Fibroblast of lung (primary cell): ENCODE measurements at places on chromosomes 12 and 14. TPM values are rescaled to one million over a fixed set of nuclear protein-coding genes. Genes with fewer than 3 reads are reported as not detected.

- DNase-seq, result no peak
Measured at GRCh38 chr12:124777399-124778372, 86.0 kb downstream of the SCARB1 start.

- peak; percentile 40 for DNase-seq
Measured at GRCh38 chr14:63510538-63510937, 32.6 kb downstream of the PPP2R5E start.

- no peak for DNase-seq
Measured at GRCh38 chr12:116331876-116332275, 54.4 kb upstream of the MED13L start.

DNA sequence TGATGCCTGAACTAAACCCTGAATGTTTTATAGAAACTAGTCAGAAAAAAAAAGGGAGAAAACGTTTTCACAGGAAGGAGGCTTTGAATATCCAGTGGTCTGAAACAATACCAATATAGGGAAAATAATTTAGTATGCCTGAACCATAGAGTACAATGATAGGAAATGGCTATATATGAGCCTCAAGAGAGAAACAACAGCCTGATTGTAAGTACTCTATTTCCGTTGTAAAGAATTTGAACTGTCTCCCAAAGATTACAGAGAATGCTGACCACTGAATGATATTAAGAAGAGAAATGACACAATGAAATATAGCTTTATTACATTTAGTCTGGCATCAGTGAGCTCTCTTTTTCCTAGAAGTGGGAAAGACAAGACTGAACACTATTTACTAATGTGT is 5.5 kb upstream of the GABARAPL1 start:
- no peak for DNase-seq

OTOGL gene
- polyA plus RNA-seq, result 0.08 and 0.15 TPM in 2 replicates

GRCh38 chr12:92471551-92471950 is 231.2 kb upstream of the PLEKHG7 start:
- DNase-seq, result no peak

- DNase-seq, result no peak
Measured at GRCh38 chr12:115004470-115005146, 320.6 kb upstream of the TBX3 start.

RPL6 gene
- polyA plus RNA-seq, result 1,820 and 2,040 TPM in 2 replicates

DNA sequence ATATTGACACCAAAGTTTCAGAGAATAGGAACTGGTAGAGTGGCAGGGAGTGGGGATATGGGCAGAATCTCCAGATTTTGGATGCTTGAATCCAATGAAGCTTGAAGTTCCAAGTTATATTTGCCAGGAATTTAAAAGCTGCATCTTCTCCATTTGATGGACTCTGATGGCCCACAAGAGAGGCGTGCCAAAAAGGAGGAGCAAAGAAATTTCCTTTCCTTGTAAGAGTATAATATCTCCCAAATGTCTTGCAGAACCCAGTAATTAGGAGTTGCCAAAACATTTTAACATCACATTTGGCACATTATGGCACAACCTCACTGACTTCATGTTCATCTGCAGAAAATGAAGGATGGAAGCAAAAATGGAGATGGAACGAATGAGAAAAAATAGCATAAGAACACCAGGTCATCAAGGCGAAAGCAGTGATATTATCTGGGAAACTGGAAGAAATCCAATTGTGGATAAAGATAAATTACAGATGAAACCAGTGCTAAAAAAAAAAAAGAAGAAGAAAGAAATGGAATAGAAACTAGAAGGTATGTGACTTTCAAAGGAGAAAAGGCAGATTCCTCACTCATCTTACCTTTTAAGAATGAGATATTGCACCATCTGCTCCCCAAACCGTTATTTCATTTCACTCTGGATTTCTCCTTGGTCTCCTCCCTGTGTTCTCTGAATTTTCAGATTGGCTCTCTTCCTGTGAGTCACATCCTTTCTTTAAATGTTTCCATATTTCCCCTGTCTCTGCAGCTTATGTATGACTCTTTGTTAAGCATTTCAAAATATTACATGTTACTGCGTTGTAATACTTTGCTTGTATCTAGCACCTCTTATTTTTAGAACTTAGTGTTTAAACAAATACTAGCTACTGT is 13.5 kb upstream of the FLRT2 start:
- peak; percentile 77 for DNase-seq

DNA sequence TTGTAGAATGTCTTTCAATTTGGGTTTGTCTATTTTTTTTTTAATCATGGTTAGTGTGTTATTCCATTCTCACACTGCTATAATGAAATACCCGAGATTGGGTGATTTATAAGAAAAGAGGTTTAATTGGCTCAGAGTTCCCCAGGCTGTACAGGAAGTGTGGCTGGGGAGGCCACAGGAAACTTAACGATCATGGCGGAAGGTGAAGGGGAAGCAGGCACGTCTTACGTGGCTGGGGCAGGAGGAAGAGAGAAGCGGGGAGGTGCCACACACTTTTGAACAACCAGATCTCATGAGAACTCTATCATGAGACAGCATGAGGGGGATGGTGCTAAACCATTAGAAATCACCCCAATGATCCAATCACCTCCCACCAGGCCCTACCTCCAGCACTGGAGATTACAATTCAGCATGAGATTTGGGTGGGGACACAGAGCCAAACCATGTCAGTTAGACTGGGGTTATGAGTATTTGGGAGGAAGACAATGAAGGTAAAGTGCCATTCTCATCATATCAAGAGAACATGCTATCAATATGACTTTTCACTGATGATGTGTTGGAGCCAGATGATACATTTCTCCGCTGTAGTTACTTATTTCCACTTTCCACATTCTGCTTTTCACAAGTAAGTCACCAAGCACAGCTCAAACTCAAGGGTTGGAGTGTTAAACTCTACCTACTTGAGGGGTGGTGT is 45.8 kb downstream of the AP5M1 start:
- DNase-seq, result no peak

- DNase-seq, result no peak
Measured at GRCh38 chr14:105010106-105010505, 10.8 kb downstream of the CDCA4 start.

DNA sequence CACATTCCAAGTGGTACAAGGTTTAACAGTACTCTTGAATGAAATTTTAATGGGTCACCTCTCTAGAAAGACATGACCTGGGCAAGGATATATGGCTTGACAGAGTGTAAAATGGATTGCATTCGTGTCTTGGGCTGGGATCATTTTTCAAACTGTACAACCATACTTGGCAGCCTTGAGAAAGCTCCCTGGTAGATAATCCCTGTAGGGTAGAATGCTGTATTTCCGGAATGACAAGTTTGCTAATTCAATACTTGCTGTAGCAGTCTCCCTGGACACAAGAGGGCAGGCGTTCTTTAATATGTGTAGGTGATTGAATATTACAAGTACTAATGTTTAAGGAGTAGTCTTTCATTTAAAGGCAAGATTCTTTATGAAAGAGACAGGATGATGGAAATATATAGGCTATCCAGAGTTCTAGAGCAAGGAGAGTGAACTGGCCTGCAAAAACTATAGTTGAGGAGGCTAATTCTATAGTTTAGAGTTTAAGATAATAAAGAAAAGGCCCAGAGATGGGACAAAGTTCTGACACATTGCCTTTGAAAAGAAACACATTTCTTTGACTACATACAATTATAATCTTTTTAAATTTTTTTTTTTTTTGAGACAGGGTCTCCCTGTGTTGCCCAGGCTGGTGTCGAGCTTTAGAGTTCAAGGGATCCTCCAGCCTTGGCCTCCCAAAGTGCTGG is 53.4 kb downstream of the PLBD1 start:
- DNase-seq, result peak; percentile 24

GRCh38 chr12:25404955-25405354 is 148.1 kb downstream of the LMNTD1 start:
- DNase-seq, result no peak

GRCh38 chr14:67602076-67602475 is 2.0 kb upstream of the PIGH start:
- no peak for DNase-seq

DNA sequence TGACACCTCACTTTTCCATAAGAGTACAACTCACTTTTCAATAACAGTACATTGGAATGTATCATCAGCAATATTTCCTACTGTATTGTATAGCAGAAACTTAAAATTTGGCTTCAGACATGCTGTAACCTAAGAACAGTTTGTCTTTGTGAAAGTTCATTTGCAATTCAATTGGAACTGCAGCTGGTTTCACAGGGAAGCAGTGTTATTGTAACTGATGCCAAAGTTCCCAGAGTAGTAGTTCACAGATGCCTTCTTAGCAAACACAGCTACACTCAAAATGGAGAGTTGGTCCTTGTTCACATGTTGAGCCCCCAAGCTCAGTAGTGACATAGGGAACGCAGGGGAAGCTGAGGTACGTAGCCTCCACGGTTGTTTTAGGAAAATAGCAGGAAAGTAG is 23.3 kb downstream of the PPP1R36 start:
- peak; percentile 77 for DNase-seq

- DNase-seq, result no peak
Measured at GRCh38 chr14:87617079-87617478, 375.9 kb downstream of the GALC start.

DNA sequence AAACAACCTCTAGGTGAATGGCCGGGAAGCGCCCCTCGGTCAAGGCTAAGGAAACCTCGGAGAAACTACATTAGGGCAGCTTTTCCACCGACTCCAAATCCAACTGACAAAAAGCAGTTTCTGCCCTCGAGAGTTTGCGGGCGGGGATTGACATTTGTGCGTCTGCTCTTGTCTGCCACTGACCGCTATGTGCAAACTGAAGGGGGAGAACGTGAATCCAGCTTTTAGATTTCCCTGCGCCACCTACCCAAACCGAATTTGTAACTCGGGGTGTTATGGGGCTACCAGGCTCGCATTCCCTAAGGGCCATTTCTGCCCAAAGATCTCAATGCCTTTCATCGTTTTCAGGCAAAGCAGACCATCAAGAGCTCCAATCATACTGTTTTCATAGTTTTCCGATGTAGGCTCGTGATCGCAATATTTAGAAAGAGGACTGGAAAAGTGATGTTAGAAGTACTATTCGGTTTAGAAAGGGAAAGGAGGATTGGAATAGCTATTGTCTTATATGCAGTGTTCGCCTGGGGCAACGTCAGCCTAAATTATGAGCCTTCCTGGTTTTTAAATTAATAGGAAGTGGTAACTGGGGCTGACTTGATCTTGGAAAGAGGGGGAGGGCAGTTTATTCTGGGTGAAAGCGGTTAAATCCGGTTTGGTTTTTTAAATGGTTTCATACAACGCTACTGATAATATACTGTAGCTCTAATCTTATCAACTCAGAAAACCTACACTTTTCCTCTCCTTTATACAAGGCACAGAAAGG is 45.4 kb downstream of the BCAT1 start:
- DNase-seq, result peak; percentile 33

TMEM121 gene
- polyA plus RNA-seq, result 0.30 and 0.45 TPM in 2 replicates

DNA sequence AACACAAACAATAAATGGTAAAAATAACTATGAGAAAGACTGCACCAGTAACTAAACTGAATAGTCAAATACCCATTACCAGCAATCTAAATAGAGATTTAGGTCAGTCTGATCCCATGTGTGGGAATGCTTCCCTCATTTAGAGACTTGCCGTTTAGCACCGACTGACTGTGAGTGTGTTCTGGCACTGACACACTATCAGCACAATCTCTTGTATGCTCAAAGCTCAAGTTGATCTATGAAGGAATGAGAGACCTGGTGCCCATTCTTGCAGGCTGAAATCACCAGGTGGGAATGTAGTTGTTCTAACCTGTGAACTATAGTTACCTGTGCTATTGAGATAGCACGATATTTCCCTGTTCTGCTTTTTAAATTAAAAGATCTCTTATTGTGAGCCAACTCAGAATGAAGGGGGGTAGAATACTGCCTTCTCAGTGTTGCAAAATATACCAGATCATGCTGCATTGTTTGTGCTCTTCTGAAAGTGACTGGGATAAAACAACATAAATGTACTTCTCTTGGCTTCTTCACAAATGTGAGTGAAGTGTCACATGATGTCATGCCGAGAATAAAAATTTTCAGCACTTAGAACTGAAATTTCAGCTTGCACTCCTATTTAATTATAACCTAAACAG is 99.6 kb downstream of the LIN7A start:
- no peak for DNase-seq

DNA sequence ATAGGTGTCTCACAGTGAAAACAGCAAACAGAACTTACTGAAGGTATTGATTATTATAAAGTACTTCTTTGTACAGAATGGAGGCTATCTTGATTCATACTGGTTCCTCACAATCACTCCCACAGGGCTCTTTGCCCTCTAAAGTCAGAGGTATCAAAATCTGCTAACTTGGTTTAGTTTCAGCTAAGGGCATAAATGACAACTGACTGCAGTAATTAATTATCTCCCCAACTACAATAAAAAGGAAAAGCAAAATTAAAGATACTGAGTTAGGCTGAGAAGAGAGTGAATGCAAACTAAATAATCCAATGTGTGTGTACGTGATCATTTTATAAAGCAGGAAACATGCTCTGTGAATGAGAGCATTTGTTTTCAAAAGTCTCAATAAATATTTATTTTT is 338.7 kb downstream of the ACSS3 start:
- no peak for DNase-seq

- no peak for DNase-seq
Measured at GRCh38 chr14:89347885-89348284, 69.1 kb downstream of the FOXN3 start.

IRF9 gene
- polyA plus RNA-seq, result 70.4 and 79.9 TPM in 2 replicates

ZFYVE26 gene
- 8.4 and 9.1 TPM in 2 replicates for polyA plus RNA-seq

DNA sequence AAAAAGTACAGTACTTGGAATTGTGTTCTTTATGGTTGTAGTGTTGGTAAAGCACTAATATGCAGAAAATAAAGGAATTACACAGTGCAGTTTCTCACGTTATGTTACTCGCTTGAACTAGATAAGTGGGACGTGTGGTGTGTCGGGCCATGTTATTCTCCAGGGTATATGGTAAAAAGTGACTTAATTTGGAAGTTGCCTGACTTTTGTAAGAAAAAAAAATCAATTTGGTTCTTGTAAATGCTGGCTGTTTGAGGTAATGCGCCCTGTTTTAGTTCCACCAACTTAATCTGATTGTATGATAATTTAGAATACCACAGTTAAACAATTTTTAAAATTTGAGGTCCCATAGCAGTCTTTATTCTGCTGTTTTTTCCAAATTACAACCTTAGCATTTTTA is 4.1 kb downstream of the ARF6 start:
- no peak for DNase-seq

- DNase-seq, result peak; percentile 40
Measured at GRCh38 chr12:12719496-12719895, 2.3 kb downstream of the CDKN1B start.

ZDHHC22 gene
- not detected in 2 replicates for polyA plus RNA-seq

DDN gene
- polyA plus RNA-seq, result 0.05 and 0.09 TPM in 2 replicates

EMP1 gene
- polyA plus RNA-seq, result 374 and 437 TPM in 2 replicates

- peak; percentile 15 for DNase-seq
Measured at GRCh38 chr14:67583711-67584644, 16.1 kb downstream of the PIGH start.

EPYC gene
- 0.05 and 0.07 TPM in 2 replicates for polyA plus RNA-seq

PPP1R1A gene
- polyA plus RNA-seq, result not detected in 2 replicates
